Stimulated activated CD4-positive, alpha-beta T cell treated with anti-CD3 and anti-CD28 coated beads, Interleukin-2, amount 100 ng/mL, for 24 hours (primary cell): ENCODE measurements at places on chromosomes 1 and 21.

- DNase-seq: no peak
Observed at GRCh38 chr21:45114475-45114874, 40.1 kb downstream of the ADARB1 start.

- no peak for DNase-seq
Observed at GRCh38 chr1:89905395-89906058, 84.7 kb downstream of the LRRC8D start.

DNA sequence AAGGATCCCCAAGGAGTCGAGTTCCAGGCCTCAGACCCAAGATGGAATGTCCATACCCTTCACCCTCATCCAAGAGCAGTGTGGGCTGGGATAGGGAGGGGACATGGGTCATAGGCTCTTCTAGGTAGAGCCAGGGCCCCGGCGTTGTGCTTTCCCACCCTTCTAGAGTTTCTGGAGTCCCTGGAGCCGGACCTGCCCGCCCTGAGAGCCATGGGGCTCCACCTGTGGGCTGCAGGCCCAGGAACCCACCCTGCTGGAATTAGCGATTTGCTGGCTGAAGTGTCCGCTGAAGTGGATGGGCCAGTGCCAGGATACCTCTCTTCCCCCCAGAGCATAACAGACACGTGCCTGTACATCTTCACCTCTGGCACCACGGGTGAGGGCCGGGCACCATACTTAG lies 1.1 kb downstream of the SLC27A3 start:
- no peak for DNase-seq

- DNase-seq: no peak
Observed at GRCh38 chr1:171434717-171435346, 50.5 kb upstream of the PRRC2C start.

DNA sequence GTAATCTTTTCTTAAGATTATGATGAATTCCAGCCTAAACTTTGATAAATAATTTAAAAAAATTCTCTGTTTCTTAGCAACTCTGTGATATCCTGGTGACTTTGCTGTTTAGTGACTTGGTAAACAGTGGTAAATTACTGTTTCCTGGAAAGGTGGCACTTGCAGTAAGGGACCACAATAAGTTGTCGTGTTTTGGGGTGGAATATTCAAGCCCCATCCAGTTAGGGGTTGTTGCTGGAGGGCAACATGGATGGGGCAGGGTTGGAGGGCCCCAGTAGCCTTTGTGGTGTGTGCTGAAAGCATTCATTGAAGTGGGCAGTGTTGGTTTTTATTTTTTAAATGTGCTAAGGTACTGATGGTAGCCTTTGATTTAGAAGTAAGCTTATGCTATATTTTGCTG lies 30.3 kb downstream of the PRDM2 start:
- no peak for DNase-seq

GRCh38 chr1:4778056-4778455 lies 123.6 kb downstream of the AJAP1 start:
- DNase-seq: no peak

DNA sequence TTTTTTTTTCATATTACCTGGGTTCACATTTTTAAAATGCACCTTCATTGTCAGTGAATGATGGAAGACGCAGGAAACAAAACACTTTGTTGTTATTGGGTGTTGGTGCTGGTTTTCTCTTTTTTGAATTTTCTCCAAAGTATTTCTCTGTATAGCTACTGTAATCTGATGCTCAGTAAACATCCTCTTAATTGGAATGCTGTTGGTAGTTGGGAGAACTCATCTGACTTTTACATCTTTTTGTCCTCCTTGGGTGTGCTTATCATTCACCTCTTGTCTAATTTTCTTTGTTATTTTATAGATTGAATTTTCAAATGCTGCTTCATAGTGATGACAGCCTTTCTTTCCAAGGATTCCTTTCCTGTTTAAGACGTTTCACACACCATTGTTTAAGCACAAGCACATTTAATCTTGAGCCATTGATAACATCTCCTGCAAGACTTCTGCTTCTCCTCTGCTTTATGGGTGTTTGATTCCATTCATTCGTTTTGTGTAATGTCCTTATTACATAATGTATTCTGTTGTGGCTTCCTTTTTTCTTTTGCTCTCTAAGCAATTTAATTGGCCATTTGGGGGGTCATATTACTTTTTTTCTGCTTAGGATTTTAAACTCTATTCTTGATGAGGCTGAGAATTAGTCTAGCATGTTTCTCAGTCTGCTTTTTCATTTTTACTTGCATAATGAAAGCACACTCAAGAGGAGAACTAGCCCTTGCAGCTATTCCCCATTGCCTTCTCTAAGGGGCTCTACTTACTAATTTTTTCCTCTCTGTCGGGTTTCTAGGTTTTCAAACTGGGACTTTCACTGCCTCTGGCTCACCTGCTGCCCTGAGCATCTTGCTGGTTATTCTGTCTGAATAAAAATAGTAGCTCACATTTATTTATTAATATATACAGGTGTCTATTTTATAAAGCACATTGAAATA lies 42.0 kb upstream of the CD34 start:
- DNase-seq: no peak

DNA sequence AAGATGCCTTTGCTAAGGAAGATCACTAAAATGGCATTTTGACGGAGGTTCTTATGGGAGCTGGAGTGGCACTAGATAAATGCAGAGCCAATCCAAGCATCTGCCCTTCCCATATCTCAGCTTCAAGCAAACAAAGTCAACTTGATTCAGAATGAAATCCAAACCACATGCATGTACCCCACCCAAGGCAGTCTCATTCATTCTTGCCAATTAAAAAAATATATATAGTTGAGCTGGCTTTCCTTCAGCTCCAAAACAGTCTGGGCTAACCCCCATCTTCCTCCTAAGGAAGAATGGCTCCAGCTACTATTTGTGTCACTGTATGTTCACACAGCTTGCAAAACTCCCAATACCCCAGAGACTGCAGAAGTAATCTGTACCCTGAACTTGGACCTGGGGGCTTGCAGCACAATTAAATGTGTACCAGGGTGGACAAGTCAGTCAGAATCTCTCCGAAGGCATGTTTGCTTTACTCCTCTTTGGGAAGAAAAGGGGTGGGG lies 35.4 kb downstream of the GPR3 start:
- DNase-seq: no peak

DNA sequence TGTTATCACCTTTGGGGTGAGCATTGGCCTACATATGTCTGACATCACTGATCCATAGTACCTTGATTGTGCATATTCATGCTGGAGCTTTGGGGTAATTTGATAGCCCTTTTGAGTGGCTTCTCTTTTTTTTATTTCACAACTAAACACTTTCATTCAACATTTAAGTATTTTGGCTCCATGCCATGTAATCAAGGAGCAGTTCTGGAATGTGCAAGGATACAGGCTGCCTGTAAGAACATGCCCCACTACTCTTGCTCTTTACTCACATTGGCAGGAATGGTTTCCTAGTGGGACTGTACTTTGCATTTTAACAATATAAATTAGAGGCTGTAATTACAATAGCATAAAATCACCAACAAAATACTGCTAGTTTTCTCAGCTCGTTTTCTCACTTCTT lies 300.7 kb upstream of the SPAG17 start:
- no peak for DNase-seq

DNA sequence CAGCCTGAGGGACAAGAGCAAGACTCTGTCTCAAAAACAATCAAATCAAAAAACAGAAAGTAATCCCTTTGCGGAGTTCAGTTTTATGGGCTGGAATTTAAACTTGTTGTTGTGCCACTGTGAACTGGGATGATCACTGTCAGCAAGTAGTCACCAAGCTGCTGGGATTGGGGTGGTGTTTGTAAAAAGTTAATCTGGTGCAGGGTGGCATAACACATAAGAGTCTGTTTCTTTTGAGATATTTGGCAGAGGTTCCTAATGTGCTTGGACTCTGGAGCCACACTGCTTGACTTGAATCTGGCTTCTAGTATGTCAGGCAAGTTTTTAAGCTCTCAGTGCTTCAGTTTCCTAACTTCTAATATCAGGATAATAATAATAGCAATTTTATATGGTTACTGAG lies 6.6 kb downstream of the CLIC4 start:
- no peak for DNase-seq

DNA sequence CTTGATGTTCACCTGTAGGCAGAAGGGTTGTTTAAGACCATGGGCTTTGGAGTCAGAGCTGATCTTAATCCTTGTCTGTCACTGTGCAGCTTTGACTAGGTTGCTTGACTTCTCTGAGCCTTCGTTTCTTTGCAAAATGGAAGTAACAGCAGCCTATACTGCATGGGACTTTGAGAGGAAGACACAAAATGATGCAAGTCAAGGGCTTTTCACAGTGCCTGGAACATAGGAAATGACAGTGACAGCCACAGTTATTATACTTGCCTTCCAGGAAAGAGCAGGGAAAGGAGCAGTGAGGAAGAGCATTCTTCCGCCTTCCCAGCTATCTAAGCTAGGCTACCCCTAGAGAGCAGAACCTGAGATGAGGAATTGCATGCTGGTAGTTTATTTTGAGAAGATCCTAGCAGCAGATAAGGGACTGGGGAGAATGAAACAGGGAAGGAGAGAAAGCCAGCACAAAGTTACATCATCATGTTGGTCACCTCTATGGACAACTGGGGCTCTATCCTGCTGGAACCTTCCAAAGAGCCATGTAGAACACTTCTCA lies 3.1 kb downstream of the CSF3R start:
- no peak for DNase-seq

GRCh38 chr1:5975133-5975880 lies 16.9 kb downstream of the NPHP4 start:
- DNase-seq: peak; percentile 39

DNA sequence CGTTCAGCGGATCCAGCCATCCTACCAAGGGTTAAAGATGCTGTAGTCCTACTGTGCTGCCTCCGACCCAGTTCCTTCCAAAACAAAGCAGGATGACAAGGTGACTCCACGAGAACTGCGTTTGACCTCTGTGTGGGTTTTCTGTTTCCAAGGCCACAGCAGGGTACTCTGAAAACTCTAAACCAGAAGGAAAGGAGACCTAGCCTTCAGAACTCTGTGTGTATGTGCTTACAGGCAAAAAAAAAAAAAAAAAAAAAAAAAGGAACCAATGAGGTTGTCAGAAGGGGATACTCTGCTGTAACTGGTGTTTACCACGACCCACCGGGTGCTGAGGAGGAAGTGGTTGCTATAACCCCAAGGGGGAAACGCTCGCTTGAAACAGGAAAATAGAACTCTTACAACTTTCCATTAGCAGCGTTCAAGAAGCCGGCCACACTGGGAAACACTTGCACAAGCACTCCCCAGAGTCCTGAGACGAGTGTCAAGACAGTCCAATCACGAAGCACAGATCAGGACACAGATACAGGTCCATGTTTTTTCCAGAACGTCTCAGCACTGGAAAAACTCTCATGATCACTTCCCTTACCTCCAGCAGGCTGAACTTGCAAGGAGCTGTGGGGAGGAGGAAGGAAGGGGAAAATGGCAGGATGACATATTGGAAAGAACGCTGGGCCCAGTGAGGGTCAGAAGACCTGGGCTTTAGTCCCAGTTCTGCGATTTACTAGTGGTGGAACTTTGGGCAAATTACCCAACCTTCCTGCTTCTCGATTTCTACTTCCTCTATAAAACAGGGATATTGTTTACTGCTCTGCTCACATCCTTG lies 64.0 kb downstream of the ITPKB start:
- peak; percentile 69 for DNase-seq

- peak; percentile 41 for DNase-seq
Observed at GRCh38 chr1:6889875-6890480, 104.7 kb downstream of the CAMTA1 start.

GRCh38 chr1:223216531-223217205 lies 73.6 kb upstream of the TLR5 start:
- no peak for DNase-seq

DNA sequence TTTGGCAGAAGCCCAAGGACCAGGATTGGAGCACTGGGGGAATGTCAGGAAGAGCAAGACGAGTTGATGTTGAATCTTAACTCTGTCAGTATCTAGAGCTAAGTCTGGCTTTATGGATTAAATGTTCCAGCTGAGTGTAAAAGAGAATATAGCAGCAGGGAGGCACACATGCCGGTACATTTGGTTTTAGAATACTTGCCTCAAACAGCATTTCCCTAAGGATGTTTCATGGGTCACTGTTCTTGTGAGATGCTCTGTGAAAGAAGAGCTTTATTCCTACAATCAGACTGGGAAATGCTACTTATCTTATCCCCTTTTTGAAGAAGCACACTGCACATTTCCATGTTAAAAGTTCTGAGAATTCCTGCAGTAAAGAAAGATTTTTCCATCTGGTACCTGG lies 440.3 kb upstream of the B3GALT2 start:
- DNase-seq: no peak

DNA sequence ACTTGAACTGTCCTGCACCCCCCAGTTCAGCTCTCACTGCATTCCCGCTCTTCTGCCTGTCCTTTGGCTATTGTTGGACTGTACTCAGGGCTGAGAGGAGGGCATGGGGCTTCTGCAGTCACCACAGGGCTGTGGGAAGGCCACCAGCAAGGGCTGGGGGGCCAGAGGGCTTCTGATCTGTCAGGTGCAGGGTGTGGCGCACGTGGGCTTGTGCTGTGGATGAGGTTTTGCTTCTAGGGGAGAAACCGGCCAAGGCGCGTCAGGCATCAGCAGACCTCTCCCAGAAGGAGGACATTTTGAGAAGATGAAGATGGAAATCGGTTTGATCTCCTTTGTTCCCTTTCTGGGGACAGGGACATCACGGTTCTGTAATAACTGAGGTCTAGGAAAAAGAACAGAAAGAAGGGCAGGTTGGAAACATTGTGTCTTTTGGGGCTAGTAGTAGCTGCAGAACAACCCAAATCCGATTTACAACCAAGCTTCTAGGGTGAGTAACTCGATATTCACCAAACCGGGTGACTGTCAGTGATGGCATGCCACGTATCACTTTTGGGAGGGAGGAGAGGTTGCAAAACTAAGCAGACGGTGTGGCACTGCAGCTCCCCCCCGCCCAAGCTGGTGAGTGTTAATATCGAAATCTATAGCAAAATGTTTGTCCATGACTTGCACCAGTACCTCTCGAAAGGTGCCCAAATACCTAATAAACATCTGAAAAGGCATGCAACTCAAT lies 40.9 kb downstream of the AGPAT3 start:
- no peak for DNase-seq

DNA sequence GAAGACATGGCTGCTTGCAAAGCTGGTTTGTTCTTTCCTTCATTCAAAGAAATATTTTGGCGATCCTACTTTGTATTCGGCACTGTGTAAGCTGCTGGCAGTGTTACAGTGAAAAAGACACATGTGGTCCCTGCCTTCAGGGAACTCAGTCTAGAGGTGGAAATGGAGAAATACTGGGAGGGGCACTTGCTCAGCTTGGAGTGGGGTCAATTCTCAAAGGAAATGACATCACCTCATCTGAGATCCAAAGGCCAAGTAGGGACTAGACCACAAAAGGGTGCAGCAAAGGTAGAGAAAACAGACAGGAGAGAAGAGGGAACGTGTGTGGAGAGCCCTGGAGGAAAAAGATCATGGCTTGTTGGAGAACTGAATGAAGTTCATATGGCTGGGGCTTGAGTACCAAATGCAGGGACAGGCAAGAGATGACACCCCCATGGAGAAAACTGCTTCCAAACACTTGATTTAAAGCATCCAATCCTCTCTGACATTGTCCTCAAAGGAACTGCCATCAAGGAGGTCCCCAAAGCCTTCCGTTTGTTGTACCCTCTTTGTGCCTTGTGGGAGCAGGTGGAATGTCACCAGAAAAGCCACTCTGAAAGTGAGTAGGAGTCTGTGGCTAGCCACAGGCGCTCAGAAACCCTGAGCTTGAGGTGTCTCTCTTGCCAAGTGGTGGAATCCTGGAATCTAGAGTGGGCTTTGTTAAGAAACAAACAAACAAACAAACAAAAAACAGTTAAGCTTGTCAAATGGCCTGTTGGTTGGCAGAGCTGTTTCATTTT lies 48.3 kb upstream of the TDRD10 start:
- no peak for DNase-seq
